ENCODE measurements at places on chromosomes 13 and 19.
A peak's percentile ranks its signal among the peaks of the same experiment; 100 is the strongest.

DNA sequence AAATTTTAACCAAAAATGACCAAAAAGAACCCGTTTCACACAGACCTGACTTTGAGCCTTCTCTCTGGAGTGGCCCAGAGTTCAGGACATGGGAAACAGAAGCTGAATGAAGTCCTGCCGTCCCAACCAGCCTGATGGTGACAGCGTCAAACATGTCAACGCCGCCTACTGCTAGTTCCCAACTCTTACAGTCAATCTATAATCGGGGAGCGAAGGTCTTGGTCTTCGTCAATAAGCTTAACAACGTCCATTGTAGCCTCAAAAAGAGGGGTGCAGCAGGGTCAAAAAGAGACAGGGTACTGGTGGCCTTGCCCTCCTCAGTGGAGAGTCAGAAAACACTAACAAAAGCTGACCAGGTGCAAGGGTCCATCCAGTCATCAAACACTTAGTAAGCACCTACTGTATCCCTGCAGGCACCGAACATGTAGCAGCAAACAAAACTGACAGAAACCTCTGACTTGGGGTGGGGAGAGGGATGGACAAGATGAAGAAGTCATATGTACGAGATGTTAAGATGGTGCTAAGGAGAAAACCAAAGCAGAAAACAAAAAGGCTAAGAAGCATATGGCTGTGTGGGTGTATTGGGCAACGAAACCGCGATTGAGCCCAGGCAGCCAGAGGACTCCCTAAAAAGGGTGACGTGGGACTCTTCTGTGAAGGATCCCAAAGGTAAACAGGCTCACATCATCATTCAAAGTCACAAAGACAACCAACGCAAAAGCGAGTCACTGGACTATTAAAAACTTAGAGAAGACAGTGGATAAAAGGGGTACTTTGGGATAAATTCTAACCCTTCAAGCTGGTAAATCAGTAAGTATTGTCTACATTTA, 12.0 kb downstream of the MLLT1 start:
- DNase-seq: peak; percentile 44

GRCh38 chr13:48504606-48505005, 28.3 kb downstream of the RCBTB2 start:
- DNase-seq: no peak

- DNase-seq: no peak
Measured at GRCh38 chr19:47615714-47616113, 6.8 kb downstream of the BICRA start.

DNA sequence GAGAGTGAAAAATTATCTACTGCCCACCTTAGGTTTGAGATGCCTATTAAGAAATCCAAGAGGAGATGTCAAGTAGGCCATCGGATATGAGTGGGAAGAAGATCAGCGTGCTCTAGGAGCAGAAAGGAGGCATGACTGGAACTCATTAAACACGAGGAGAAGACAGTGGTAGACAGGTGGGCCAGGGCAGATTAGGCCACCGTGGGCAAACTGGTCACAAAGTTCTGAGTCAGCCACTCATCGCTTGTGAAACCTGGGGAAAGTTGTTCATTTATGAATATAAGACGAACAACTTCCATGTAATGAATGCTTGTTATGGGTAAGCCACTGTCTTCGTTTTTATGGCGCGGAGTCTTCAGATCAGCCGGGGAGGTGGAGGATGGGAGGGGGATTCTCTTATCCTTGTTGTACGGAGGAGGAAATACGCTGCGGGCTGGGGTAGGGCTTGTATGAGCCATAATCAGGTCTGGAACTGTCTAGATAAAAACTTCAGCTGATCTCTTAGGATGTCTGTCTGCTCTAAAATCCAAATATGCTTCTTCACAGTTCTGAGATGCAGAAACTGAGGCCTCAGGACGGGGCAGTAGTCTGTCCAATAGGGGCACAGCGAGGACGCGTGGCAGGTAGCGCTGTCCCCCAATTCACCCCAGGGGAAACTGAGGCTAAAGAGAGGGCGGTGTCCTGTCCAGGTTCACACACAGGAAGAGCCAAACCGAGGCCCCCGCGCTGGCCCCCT, 1.1 kb upstream of the ZNF444 start:
- peak; percentile 45 for DNase-seq

- no peak for DNase-seq
Measured at GRCh38 chr13:51360489-51360888, 21.0 kb downstream of the SERPINE3 start.

DNA sequence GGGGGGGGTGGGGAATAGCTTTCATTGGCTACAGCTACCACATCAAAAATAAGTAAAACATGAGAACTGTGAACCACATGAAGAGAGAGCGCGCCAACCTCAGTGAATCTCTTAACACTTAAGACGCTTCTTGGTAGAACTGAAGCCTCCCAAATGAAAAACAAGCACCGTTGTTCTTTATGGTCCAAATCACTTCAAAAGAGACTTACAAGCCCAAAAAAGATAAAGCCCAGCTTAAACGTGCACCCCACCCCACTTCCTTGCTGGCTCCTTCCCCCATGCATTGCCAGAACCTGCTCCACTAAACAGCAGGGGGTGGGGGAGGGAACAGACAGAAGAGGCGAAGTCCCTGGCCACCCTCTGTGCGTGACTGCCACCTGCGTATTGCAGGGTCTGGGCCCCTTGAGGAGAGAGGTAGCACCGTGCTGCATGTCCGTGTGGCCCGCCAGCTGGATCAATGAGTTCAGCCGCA, 479.1 kb downstream of the FOXO1 start:
- no peak for DNase-seq

DNA sequence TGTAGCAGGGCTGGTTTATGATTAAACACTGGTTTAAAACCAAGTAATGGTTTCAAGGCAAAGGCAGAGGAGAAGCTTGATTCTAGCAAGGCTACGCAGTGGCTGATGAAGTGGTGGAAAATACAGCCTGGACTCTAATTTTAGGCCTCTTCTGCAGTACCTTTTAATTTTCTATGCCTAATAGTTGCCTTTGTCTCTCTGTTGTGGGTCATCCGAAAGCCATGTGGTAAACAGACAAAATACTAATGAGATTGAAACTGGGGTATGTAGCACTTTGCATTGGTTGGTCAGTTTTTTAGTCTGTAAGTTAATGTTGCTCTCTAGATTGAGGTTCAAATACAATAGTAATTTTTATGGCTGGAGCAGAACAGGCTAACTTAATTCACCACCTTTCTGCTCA, 3.3 kb downstream of the LMO7 start:
- DNase-seq: no peak

GRCh38 chr13:38341149-38341692, 8.4 kb upstream of the UFM1 start:
- DNase-seq: no peak

DNA sequence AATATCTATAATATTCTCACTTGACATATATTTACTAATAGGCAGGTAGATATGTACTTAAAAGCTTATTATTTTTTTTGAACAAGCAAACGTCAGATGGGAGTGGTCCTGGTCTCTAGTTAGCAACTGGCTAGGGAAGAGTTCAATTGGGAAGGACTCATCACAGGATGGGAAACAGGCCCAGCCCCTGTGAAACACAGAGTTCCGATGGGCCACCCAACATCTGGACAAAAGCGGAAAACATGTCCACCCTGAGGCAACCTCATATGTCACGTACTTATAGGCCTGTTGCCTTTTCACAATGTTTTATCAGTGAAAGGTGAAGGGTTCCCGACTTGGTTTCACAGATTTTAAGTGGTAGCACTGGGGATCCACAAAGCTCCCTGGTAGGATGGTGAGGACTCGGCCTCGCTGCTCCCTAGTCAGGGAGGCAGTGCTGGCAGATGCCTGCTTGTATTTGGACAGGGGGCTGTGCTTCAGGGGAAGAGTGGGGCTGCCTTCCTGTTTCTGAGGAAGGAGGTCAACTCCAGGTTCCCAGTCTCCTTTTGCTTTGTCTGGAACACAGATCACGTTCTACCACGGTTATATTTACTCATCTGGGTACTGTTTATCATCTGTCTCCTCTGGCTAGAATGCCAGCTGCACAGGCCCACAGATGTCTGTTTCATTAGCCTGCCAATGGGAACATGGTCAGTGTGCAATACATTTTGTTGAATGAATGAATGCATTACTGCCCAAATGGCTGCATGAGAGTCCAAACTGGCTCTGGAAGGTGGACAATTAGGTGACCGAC, 49.4 kb upstream of the SLC15A1 start:
- DNase-seq: no peak

DNA sequence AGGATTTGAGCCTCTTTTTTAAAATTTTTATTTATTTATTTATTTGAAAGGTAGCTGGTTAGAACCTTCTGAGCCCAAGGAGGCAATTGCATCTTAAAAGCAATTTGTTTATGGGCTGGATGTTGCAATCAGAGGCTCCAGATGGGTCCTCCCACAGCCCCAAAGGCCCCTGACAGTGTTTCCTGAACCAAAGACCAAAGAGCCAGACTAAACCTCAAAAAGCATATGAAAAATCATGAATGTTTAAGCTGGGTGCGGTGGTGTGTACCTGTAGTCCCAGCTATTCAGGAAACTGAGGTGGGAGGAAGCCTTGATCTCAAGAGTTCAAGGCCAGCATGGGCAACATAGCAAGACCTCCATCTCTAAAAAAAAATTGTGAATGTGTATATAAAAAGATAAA, 67.8 kb upstream of the RGCC start:
- no peak for DNase-seq
